Aorta (tissue), 5 donors: ENCODE measurements at places on chromosomes 1 and 21.
A peak's percentile ranks its signal among the peaks of the same experiment; 100 is the strongest.

DNA sequence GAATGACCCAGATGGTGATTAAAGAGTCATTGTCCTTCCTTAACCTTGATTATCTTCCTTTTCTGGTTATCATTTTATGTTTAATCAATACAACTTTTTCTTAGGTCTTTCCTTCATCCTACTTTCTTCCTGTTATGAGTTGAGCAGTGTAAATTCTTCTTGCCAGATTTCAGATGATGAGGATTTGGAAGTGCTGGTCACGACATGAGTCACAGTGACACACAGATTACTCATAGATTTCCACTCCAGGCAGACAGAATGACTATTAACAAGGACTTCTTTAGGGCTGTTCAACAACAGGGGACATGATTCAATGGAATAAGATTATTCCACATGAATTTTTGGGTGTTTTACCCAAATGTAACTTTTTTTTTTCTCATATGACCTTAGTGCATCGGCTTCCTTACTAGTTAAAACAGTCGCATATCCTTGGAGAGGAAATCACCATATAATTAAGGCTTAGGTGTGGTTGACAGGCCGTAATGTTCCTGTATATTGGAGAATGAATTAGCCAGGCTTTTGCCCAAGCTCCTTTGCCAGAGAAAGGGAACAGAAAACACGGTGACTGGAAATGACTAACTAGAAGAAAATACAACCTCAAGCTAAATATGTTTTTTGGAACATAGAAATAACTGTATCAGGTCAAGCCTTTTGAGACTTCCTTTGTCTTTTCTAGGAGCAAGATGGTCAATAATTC is 44.2 kb downstream of the PRRX1 start:
- DNase-seq, result no peak

DNA sequence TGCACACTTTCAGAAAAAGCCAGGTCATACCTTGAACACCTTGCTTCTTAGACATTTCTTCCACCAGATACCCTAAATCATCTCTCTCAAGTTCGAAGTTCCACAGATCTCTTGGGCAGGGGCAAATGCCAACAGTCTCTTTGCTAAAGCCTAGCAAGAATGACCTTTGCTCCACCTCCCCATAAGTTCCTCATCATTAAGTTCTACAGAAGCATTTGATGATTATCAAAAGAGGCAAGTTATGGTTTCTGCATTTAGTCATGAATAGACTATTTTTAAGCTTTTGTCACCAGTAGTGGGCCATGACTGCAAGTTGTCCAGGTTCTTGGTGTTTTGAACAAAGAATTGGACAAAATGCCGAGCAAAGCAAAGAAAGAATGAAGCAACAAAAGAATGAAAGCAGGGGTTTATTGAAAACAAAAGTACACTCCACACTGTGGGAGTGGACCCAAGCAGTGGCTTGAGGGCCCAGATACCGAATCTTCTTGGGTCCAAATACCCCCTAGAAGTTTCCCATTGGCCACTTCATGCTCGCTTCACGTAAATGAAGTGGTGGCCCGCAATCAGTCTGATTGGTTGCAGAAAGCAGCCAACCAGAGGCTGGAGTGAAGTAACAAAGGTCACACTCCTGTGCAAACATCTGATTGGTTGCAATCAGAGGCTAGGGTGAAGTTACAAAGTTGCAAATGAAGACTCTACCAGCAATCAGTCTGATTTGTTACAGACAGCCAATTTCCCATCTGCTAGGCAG is 9.8 kb upstream of the EGLN1 start:
- DNase-seq, result no peak

- peak; percentile 57 for DNase-seq
Observed at GRCh38 chr1:42784946-42785693, at the start of gene TMEM269. Gene TMEM269 (plus strand): TSS chr1:42784991. CDS start chr1:42789894, 4,903 bp downstream.

GRCh38 chr21:16376673-16377072 is 646.9 kb downstream of the USP25 start:
- DNase-seq, result no peak

DNA sequence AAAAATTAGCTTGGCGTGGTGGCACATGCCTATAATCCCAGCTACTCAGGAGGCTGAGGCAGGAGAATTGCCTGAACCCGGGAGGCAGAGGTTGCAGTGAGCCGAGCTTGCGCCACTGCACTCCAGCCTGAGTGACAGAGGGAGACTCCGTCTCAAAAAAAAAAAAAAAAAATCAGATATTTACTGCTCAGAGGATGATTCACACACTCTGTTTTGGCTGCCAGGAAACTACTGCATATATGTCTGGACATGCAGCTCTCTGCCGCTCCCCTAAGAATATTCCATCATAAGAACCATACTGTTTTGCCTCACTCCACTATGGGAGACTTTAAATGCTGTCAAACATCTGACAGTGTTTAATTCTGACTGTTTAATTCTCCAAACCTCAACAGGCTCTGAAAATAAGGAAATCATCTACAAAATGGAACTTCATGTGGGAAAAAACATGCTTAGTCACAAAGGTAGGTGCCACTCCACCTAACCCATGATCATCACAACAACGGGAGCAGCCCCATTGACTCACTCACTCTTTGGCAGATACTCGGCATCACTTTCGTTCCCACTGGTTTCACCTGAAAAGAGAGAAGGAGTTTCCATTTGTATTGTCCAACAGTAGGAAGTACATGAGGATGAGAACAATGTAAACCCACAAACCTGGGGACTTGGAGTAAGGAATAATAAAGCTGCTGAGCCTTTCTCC is 29.3 kb upstream of the BCAS2 start:
- DNase-seq, result no peak

DNA sequence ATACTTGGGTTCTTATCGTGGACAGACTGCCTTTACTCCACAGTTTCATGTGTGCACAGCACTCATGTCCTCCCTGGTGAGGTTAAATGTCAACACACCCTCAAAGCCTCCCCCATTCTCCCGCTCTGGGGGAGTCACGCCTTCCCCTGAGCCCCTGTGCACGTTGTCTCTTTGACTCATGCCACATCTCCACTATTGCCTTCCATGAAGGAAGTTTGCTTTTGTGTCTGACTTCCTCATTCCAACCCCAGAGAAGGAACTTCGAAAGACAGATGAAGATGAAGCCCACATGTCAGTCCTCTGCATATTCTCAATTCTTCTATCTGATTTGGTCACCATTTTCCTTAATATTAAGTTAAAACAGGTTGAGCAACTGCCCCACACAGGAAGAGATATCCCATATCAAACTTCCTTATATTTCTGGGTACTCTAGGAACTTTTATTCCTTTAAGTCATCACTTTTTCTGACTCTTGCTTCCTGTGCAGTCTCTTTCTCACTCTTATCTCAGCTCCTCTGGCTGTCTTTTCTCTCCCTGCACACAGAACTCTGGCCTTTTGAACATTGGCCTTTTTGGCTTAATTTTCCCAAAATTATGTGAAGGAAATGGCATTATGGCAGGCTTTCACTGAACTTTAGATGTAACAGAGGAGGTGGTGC is 41.5 kb downstream of the C4BPA start:
- no peak for DNase-seq

DNA sequence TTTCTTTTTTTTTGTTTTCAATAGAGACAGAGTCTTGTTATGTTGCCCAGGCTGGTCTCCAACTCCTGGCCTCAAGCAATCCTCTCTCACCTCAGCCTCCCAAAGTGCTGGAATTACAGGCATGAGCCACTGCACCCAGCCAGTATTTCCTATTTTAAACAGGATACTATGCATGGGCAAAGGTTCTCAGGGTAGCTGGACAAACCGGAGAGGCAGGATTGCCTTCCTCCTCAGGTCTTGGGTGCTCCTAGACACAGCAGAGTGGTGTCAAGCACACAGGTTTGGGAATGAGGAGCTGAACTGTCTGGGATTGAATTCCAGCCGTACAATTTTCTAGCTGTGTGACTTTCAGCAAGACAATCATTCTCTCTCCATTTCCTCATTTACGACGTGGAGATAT is 22.9 kb upstream of the HNRNPU start:
- DNase-seq, result no peak

- DNase-seq, result no peak
Observed at GRCh38 chr1:50183378-50184133, 74.8 kb downstream of the ELAVL4 start.

- DNase-seq, result no peak
Observed at GRCh38 chr1:74713849-74714248, 19.0 kb downstream of the CRYZ start.

DNA sequence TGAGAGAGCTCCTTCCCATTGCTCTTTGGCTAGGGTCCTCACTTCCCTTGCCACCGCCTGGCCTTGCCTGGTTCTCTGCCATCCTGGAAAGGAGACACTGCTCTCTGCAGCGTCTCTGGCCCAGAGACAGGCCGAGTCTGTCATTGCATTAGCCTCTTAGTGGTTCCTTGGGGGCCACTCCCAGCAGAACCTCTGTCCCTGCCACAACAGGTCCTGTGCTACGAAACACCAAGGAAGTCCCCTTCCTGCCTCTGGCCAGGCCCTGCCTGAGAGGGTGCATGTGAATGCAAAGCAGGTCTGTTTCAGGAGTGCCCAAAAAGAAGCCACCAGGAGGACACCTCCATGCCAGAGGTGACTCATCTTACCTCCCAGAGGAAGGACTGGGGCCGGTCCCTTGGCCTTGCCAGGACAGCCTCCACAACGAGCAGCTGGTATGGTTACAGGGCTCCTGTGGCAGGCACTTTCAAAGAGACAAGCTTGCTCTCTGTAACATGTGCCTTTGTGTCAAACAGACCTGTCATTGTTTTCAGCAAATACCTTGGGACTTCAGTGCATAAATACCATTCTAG is 59.6 kb downstream of the VPS26C start:
- peak; percentile 77 for DNase-seq

GRCh38 chr1:66434096-66434495 is 99.9 kb upstream of the SGIP1 start:
- DNase-seq, result no peak

- peak; percentile 43 for DNase-seq
Observed at GRCh38 chr1:18569811-18570545, 60.7 kb upstream of the PAX7 start.

- no peak for DNase-seq
Observed at GRCh38 chr1:29607236-29607635, 370.9 kb downstream of the PTPRU start.

GRCh38 chr1:39927538-39927937 is 25.8 kb upstream of the MYCL start:
- no peak for DNase-seq

DNA sequence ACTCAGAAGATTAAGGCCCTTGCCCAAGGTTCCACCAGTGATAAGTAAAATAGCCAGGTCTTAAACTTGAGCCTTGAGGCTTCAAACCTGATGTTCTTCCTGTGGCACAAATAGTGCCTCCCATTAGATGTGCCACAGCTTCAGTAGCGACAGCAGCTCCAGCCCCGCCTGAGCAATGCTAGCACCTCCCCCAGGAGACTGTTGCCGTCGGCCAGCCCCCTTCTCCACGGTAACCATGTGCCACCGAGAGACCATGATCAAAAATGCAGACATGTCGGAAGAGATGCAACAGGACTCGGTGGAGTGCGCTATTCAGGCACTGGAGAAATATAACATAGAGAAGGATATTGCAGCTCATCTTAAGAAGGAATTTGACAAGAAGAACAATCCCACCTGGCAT is 32.2 kb downstream of the KLHDC7A start:
- no peak for DNase-seq

DNA sequence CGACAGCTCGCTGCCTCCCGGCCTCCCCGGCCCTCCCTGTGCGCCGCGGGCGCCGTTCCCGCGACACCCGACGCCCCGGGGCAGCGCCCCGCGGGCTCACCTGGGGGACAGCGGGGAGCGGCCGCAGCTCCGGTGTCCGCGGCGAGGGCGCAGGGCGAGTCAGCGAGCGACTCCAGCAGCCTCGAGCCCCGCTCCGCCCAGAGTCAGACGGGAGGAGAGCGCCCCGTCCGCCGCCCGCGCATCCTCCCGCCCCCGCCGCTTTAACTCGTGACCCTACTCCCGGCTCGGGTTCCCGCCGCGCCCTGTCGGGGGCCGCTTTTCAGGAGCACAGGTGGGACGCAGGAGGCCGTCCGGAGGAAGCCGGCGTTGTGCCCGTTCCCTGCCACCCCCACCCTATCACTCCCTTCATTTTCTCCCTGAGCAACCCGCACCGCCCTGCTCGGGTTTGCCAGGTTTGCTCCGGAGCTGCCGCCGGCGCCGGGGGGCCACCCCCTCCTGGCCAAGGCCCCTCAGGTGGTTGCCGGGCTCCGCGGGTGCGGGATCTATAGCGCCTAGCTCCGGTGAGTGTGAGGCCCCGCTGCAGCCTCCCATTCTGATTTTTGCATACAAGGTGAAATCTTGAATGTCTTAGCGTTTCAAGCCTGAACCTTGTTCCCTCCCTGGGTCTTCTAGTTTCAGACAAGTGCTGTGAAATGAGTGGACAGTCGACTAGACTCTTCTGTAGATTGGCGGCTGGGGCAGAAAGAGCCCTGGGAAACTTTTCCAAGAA is at the start of gene MCOLN3:
TSS of gene MCOLN3 (minus strand) at position 205 of the 769 bp plus-strand sequence. CDS start 3,140 bp downstream, outside the sequence.
- peak; percentile 78 for DNase-seq

DNA sequence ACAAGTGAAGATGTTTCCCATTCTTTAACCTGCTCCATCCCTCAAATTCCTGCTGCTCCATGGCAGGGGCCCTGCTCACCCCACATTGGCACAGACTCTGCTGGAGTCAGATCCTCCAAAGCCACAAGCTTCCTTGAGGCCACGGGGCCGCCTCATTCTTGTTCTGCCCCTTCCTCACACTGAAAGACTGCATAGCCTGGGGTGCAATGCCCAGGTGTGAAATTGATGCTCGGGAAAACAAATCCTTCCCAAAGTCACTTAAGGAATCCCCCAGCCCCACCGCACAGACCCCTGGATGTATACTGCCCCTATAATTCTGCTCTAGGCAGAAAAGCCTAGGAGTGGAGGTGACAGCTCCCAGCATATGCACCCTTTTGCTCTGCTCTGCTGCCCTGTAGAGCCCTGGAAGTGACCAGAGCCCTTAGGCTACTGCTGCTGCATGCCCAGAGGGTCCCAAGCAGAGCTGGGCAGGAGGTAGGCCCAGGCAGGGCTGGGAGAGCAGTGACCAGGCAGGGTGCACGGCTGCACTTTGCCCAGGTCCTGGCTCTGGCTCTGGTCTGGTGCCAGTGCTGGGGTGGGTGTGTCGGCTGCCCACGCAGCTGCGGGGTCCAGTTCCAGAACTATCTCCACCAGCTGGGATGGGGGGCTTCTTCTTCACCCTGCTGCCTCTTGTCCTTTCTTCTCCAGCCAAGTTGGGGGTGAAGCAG is 1.6 kb downstream of the HES2 start:
- no peak for DNase-seq

- DNase-seq, result peak; percentile 97
Observed at GRCh38 chr1:112718691-112719418, 3.7 kb upstream of the PPM1J start.

GRCh38 chr1:107491582-107491981 is 350.7 kb downstream of the NTNG1 start:
- no peak for DNase-seq

DNA sequence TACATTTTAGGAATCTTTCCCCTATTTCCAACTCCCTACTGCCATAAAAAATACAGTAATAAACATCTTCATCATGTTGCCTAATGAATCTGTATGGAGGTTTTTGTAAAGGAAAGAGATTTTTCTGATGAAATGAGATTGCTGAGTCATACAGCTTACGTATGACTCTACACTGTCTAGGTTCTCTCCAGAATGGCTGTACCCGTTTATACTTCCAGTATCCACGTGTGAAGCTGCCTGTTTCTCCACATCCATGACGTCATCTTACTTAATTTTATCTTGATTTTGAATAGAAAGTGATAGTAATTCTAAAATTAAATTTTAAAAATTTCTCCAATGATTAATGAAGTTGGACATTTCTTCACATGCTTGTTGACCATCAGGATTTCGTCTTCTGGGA is 103.7 kb downstream of the COQ8A start:
- no peak for DNase-seq
